ENCODE measurements at places on chromosomes 5 and 9.

DNA sequence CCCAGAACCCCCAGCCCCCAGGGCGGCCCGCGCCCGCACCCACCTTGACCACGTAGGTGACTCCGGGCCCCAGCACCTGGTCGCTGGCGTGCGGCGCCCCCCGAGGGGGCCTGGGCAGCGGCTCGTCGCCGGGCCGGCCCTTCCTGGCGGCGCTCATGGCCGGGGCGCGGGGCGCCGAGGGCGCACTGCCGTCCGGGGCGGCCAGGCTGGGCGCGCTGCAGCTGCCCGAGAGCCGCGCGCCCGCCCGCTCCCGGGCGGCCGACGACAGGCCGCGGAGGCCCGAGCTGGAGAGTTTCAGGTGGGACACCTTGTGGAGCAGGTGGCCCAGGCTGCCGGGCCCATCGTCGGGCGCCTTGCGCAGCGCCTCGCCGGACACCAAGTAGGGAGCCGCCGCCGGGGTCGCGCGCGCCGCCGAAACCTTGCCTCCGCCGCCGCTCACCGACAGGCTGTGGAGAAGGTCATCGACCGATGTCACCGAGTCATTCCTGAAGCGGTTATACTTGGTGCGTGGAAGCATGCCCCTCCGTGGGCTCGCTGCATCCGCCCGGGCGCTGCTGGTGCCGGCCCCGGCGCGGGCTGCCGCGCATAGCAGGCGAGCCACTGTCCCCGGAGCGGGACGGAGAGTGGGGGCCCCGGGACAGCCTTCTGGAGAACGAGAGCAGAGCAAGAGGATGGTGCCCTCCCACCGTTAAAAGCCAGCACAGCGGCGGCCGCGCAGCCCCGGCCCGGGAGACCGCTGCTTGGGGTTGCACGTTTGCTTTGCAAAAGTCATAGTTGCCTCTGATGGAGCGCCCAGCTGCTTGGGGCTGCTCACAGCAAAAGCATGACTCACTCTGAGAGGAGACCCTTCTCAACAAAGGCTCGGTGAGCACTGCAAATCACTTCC, at the start of gene SHC3:
SHC3 (minus strand) TSS at position 875 of the 886 bp plus-strand sequence; CDS start at position 517, 358 bp downstream.
- DNase-seq = no peak

DNA sequence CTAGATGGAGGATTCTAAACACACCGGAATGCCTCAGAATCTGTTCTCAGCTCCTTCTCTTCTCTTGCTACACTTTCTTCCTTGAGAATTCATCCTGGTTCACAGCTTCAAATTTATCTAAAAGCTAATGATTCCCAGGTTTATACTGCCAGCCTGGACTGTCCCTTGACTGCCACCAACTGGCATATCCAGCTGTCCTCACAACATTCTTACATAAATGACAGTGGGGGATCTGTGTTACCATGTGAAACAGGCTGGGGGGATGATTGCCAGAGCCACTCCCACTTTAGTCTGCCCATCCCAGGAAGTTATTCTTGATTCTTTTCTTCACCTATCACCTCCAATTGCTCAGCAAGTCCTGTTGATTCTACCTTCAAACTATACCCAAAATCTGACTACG, 27.2 kb upstream of the ZFR start:
- DNase-seq = no peak

DNA sequence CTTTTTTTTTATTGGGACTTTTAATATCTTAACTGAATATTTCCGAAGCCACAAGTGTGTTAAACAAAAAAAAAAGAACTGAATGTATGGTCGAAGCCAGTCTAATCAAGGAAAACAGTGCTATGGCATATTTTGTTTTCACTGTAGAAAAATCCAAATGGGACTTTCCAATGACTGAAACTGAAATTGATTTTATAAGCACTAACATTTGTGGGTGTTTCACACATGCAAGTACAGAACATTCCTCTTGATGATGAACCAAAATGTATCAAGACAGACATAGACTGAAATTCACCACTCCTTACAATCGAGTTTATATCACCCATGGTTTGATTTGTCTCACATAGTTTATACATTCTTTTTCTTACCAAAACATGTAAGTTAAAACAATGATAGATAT, 1026.8 kb downstream of the CDH18 start:
- DNase-seq = no peak

DNA sequence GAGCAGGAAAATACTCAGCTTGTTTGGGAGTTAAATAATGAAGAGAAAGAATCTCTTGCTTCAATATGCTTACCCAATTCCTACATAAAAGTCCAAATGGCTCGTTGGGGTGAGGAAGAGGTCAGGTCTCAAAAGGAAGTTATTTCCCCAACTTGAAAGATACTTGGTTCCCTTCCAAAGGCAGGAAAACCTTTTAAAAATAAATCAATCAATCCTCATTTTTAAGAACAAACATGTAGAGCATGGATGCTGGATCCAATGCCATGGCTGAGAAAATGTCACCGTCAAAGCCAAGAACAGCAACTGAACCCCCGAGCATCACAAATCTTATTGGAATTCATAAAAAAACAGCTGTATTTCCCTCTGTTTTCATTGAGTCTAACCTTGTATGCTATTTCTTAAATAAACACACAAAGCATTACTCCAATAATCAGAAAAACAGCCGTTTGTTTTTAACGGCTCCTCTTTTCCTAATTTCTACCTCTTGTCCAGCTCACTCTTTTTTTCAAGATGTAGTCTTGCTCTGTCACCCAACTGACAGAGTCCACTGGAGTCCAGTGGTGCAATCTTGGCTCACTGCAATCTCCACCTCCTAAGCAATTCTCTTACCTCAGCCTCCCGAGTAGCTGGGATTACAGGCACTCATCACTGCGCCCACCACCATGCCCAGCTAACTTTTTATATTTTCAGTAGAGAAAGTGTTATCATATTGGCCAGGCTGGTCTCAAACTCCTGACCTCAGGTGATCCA, 140.7 kb downstream of the GNA14 start:
- DNase-seq = no peak

GRCh38 chr9:129681924-129682323, 16.5 kb downstream of the PRRX2 start:
- DNase-seq = no peak

Measured in HCT116 (cell line).